ENCODE measurements at places on chromosomes 4 and X. TPM values are rescaled to one million over a fixed set of nuclear protein-coding genes. Genes with fewer than 3 reads are reported as not detected.

DNA sequence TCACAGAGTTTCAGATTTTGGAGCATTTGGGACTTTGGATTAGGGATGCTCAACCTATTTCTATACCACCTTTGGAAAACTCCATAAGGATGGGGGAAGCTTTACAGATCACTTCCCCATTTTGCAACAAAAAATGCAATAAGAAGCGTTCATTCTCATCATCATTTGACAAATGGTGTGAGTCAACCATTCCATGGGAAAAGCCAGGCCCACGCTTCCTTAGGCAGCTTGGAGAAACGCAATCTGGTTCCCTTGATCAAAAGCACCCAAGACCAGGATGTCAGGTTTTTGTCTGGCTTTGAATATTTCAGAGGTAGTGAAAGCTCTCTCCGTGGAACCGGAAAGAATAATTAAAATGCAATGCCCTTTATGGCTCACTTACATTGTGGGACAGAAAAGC is 79.3 kb upstream of the C4orf50 start:
- H3K4me3 ChIP-seq: no peak overlapping the region
- no peak for DNase-seq

- no peaks in the 10 kb centered on the region for H3K36me3 ChIP-seq
- no peak overlapping the region for H3K4me3 ChIP-seq
- peaks cover 9% of the 10 kb centered on the region for H3K4me1 ChIP-seq
These were observed 555 bp upstream of the SPP1 start for GRCh38 chr4:87974856-87975462.

VBP1 gene
- 30.7 TPM for total RNA-seq

ZIC3 gene
- not detected for total RNA-seq

DNA sequence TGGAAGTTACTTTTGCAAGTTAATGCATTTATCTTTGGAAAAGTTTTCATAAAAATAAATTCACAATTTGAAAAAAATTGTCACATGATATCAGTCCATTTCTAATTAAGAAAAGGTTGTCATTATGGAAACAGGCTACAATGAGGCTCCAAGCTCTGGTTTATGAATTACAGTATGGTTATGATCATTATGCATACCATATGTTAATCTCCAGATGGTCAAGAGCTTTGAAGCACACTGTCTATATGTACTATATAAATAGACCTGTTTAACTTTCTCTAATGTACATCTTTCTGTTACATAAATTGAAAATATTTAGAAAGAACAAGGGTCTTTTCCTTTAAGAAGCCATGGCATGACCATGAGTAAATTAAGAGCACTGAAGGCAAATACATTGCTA is 2338.8 kb downstream of the PCDH7 start:
- no peak for DNase-seq
- no peaks in the 10 kb centered on the region for H3K4me1 ChIP-seq
- H3K27ac ChIP-seq: no peak overlapping the region
- no peaks in the 10 kb centered on the region for H3K27me3 ChIP-seq
- no peaks in the 10 kb centered on the region for H3K36me3 ChIP-seq
- no peak overlapping the region for H3K4me3 ChIP-seq

DNA sequence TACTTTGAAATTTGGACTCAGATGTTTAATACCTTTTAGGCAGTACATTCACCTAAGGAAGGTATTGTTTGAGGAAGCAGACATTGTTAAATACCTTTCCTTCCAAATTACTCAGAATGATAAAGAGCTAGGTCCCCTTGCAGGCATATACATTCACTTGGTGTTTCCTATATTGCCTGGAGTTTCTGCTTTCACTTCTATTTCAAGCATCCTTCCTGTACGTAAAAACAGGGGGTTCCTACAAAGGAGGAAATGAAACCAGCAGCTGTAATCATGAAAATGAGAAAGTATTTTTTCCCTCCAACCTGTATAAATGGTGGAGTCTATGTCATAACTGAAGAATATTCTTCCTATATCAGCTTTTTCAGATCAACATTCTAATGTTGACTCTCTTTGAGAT is 90.4 kb upstream of the RASGEF1B start:
- DNase-seq: no peak

DNA sequence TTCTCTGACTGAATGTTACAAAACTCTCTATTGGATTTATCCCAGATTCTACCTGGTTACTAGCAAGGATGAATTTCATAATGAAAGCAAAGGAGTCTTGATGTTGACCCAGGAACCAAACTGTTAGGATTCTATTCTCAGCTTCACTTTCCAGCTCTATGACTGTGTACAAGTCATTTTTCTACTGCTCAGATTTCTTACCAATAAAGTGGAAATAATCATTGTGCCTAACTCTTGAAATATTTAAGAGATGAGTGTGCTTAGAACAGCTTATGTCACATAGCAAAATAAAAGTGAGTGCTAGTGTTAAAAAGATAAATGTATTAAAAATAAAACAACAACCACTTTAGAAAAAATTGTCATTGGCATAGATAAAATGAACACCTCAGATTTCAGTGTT is 45.6 kb downstream of the EPHA5 start:
- H3K27ac ChIP-seq: no peak overlapping the region
- H3K36me3 ChIP-seq: no peaks in the 10 kb centered on the region
- no peak for DNase-seq
- no peak overlapping the region for H3K4me3 ChIP-seq

DNA sequence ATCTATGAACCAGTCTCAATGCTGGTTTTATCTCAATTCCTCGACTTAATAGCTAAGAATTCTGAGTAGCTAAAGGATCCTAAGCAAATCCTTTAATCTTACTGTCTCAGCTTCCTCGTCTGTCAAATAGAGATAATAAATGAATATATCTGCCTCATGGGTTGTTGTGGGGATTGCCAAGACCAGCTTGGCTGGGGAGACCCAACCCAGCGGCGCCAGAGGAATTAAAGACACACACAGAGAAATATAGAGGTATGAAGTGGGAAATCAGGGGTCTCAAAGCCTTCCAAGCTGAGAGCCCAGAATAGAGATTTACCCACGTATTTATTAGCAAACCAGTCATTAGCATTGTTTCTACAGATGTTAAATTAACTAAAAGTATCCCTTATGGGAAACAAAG is 41.9 kb downstream of the SLC34A2 start:
- H3K27ac ChIP-seq: no peak overlapping the region
- no peaks in the 10 kb centered on the region for H3K36me3 ChIP-seq
- H3K4me1 ChIP-seq: no peaks in the 10 kb centered on the region

DNA sequence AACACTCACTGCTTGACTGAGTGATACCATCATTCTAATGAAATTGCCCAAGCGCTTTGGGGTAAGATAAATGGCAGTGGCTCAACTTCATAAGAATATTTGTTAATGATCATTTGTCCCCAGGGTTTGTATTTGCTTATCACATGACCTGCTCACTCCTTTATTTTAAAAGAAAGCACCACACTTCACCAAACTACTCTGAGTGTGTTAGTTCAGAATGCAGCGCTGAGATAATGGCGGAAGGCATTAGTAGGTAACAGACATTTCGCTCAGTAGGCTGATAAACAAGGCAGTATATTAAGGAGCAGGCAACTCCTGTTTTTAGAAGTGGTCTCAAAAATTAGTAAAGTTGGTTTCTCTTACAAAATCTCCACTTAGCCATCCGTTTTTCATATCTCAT is 1.6 kb downstream of the SNX25 start:
- peaks cover 19% of the 10 kb centered on the region for H3K4me1 ChIP-seq
- no peak for DNase-seq
- peak overlapping the region; percentile 87 for H3K27ac ChIP-seq
- H3K27me3 ChIP-seq: no peaks in the 10 kb centered on the region
- peak overlapping the region; percentile 72 for H3K4me3 ChIP-seq
